ENCODE measurements at places on chromosomes 7 and 10.

DNA sequence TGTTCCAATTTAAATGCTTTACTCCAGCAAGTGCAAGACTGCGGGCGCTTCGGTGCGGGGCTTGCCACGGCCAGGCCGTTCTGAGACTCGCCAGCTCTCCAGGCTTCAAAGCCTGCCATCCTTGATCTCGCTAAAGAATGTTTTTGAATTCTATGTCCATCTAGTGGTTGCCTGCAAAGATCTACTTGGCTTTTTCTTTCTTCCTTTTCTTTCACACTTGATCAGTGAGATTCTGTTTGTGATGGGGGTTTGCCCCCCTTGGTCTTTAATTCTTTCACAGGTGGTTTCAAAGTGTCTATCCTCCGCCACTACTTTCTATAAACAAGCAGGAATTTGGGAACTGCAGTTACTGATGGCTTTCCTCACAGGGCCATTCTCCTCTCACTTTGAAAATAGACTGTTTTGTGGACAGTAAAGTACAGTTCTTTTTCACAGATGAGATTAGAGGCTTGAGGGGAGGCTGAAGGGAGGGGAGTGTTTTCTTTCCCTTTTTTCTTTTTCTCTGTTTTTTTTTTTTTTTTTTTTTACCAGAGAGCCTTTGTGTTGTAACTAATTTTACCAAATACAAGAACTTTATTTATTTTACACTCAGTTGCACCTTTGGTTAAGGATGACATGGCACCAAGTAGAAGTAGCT, 15.2 kb upstream of the FBXW4 start:
- DNase-seq: no peak

DNA sequence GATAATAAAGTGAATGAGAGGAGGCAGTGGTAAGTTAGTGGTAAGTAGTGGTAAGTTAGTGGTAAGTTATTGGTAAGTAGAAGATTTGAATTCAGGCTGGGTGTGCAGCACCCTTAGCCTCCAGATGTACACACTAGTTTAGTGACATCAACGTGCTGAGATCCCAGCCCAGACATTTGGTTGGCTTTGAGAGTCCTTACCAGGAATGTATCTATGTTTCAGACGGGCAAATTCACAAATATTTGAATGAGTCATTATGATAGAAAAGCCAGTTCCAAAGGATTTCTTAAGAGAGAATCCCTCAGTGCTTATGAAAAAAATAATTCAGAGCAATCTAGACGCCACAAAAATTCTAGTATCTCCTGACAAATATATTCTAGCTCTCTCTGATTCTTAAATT, 70.0 kb downstream of the ARL4A start:
- no peak for DNase-seq

DNA sequence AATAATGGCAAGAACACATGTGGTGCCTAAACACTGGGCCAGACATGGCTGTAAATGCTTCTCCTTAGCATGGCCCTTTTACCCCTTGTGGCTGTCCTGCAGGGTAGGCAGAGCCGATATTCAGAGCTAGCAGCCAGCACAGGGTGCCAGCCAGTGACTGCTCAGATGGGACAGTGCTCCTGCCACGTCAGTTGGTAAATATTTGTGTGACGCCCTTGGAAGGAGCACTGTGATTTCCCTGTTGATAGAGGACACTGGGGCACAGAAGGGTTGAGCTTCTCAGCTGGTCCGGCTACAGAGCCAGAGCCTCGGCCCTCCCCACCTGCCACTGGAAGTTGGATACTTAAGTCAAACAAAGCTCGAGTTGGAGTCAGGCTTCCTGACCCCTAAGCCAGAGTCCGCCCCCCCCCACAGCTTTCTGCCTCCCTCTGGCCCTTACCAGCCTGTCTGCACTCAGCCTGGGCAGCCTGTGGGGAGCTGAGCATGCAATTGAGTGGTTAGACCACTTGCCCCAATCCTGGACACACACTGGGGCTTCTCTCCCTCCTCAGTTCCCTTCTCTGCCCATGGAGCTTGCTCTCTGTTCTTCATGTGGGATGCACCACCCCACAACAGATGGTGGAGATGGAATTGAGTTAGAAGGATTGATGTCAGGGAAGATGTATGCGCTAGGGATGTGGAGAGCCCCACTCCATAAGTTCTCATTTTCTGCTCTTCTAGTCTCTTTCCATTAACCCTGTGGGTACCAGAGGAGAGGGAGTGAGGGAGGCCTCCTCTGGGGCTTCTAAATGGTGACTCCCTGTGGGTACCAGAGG, 350.8 kb downstream of the PLXNA4 start:
- no peak for DNase-seq

DNA sequence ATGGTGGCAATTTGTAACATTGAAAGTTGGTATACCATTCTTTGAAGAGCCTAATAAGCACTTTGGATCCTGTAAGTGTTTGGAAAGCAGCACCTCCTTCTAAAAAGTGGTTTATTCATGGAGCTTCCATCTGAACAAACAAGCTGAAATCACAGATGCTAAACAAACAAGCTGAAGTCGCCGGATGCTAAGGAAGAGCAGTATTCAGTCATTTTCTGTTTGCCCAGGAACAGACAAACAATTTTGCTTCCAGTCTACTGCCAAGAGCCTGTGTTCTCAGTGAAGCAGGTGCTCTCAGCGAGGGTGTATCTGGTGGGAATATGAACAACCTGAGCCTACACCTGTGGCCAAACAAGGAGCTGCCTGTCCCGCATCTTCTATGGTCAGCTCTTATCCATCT, 6.3 kb downstream of the COL28A1 start:
- DNase-seq: peak; percentile 59

GRCh38 chr7:38274927-38275620, 1.6 kb upstream of the TARP start:
- DNase-seq: no peak

DNA sequence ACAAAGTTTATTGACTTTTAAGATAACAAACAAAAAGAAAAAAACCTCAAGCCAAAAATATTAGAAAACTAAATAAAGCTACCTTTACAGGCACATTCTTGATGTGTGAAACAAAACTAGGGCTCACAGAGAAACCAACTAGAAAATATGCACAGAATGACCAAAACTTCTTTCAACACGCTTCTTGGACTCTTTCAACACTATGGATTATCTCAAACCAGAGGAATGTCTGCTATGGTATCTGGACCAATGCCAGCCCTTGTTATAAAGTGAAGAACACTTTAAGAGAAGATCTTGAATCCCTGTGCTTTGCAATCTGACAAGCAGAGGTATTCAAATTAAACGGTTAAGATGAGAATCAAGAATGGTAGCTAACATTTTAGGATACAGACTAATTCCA, 76.6 kb downstream of the DNAJC1 start:
- no peak for DNase-seq

GRCh38 chr10:61899069-61899531, 2.4 kb upstream of the ARID5B start:
- DNase-seq: no peak

DNA sequence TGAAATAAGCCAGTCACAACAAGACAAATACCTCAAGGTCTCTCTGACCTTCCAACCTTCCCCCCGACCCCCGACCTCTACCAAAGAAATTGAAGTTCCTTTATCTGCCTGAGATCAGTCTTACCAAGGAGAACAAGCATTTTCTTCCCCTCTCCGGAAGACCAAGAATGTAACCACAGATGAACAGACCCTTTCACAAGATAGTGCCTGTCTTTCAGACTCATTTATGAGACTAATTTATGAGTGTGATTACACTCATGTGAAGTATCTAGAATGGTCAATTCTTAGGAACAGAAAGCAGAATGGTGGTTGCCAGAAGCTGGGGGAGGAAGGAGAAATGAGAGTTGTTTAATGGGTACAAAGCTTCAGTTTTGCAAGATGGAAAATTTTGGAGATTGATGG, 108.9 kb upstream of the MKLN1 start:
- DNase-seq: no peak

All from NCI-H2081 treated with DMSO at 0.1 percent for 48 hours (cell line).